ENCODE measurements at places on chromosomes 4 and X.

GRCh38 chr4:38822748-38823303 lies 18.2 kb upstream of the TLR1 start:
- no peak for DNase-seq

DNA sequence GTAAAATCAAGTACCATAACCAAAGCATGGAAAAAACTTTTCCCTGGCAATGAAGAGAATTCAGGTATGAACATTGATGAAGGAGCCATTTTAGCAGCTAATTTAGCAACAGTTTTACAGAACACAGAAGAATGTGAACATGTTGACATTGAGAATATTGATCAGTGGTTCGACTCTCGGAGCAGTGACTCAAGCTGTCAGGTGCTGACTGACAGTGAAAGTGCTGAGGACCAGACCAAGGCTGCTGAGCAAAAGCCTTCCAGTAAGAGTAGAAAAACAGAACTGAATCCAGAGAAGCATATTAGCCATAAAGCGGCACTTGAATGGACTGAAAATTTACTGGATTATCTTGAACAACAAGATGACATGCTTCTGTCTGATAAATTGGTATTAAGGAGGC lies 2.8 kb downstream of the TIGD2 start:
- DNase-seq: no peak

- DNase-seq: no peak
Observed at GRCh38 chrX:23900220-23900797, 7.4 kb downstream of the APOO start.

DNA sequence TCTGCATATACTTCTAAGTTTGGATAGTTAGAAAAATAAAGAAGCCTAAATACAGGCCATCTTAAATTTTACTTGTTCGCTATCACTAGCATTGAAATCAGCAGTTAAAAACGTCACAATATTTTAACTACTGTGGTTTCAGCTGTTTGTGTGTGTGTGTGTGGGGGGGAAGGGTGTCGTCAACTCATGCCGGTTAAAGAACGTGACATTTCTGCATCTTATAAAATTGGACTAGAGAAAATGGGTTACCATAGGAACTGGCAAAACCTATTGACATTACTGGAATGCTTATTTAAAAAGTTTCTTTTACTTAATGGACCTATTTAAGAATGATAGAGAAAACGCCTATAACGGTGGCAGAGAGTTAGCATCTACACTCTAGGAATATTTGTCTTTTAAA lies 1.2 kb upstream of the CNKSR2 start:
- no peak for DNase-seq

DNA sequence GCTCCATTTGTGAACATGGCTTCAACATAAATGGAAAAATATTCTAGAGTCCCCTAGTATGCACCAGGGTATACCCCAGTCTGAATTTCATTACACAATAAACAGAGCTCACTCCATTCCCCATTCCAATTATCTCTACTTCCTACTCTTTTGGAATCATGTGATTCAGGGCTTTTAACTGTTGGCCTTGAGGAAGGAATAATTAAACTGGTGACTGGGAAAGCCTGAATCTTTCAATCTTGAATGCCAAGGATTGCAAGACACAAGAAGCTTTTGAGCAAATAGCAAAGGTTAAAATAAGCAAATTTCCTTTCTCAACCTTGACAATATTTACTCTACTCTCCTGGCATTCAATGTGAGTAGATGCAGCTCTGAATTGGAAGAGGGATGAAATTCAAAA lies 77.5 kb upstream of the INPP4B start:
- no peak for DNase-seq

- DNase-seq: no peak
Observed at GRCh38 chrX:120751683-120752082, 121.8 kb upstream of the C1GALT1C1 start.

DNA sequence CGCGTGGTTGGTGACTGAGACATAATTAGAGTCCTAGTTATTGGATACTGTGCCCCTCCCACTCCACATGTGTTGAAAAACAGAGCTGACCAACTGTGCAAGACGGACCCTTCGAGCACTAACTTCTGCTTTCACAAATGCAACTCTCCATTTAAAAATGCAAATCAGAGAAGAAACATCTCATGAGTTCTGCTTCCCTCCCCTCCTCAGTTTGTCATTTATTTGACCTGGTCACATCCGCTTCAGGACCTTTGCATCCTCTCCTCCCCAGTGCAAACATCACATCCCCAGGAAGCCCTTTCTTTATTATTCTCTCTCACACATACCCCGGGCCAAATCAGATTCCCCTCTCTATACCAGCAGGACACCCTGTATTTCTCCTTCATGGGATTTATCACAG lies 38.1 kb upstream of the NOCT start:
- no peak for DNase-seq

DNA sequence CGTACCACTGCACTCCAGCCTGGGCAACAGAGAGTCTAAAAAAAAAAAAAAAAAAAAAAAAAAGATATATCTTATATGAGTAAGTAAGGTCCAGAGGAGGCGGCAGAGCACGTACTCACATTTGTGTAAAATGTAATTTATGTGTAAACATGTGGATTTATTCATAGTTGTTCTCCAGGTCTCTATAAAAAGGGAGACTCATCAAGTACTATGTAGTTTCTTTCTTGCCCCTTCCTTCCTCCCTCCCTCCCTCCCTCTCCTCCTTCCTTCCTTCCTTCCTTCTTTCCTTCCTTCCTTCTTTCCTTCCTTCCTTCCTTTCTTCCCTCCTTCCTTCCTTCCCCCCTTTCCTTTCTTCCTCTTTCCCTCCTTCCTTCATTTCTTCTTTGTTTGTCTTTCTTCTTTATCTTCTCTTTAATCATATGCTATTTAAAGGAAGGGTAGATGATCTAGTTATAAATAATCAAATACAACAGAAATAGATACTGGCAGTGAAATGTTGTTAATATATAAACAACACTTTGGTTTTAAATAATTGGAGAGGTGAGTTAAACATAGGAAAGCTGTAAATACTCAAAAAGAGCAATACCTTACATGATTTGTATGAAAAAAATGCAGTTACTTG lies 344.8 kb downstream of the ANK2 start:
- DNase-seq: no peak

DNA sequence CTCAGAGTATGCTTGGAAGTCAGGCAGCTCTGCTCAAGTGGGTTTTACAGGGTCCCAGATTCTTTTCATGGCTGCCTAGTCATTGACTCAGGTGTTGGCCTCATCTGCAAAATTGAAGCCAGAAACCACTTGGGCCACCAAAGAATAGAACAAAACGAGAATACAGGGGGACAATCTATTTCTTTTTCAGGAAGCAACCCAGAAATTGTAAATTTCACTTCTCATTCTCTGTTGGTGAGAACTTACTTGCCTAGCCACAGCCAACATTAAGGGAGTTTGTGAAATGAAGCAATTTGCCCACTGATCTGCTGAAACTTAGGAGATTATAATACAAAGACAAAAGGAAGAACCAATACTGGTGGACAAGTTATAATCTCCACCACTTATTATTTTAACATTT lies 8.6 kb upstream of the TKTL2 start:
- DNase-seq: no peak

GRCh38 chrX:48897157-48897624 lies 377 bp downstream of the TIMM17B start:
- DNase-seq: peak; percentile 88

DNA sequence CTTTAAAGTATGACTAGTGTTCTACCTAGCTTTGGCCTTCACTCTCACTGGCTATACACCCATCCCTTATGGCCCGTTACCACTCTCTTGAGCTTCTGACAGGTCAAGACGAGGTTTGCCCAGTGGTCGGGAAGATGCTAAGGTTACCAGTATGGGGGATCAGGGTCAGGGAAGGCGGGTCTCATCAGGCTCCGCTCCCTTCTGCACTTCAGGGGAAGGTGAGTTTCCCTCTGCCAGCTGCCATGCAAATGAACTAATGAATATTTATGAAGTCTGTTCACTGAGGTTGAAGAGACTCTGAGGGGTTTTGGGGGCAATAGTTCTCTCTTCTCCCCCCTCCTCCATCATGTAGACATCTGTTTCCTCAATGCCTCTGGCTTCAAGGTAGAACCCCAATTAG lies 6.6 kb downstream of the EFNB1 start:
- DNase-seq: no peak

- peak; percentile 31 for DNase-seq
Observed at GRCh38 chr4:112502871-112503270, 13.1 kb downstream of the NEUROG2 start.

- no peak for DNase-seq
Observed at GRCh38 chr4:31682796-31683195, 962.6 kb downstream of the PCDH7 start.

GRCh38 chr4:36358173-36358572 lies 76.8 kb downstream of the DTHD1 start:
- DNase-seq: no peak

DNA sequence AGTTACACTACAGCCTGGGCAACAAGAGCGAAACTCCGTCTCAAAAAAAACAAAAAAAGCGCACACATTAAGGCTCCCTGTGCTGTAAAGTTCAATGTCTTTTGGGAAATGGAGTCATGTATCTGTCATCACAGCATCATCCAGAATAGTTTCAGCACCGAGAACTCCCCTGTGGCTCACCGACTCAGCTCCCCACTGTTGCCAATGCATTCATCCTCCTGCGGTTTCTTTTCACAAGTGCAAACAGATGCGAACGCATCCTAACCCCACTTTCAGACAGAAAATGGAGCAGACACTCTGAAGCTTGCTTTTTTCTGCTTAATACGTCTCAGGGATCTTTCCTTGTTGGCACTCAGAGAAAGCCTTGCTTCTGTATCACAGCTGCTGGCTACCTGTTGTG lies 13.8 kb upstream of the SH3TC1 start:
- DNase-seq: no peak

GRCh38 chr4:183411291-183411861 lies 33.1 kb upstream of the CDKN2AIP start:
- DNase-seq: no peak

DNA sequence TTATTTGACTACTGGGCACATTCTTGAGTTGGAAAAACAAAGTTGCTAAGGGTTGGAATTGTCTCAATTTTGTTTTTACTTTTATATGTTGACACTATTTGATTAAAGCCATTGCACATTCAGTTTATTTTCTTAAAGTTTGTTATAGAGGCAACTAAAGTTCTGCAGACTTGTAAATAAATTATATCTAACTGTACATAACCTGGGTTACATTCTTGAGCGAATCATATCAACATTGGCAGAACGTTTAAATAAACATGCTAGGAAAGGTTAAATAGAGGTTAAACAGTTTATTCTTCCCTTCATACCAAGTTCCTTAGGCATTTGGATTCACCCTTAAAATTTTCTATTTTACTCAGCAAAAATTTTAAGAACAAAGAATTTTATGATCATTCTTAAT lies 74.5 kb downstream of the UCHL1 start:
- DNase-seq: no peak

GRCh38 chrX:55109306-55109705 lies 20.5 kb downstream of the PAGE2 start:
- no peak for DNase-seq
